ENCODE measurements at places on chromosomes 3 and 15.

DNA sequence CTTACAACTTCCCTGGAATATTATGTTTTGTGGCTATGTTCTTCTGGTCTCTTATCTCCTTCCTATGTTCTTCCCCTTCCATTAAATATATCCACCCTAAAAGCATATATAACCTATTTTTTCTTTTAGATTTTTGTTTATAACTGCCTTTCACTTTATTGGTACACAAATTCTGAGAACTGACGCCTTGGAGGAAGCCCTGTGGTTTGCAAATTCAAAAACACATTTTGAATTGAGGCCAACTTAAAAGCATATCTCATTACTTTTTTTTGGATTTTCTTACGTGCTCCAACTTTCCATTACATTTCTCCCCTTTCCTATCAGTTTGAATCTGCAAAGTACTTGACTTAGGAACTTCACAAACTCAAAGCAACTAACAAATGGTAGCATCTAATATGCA lies 15.3 kb upstream of the COLQ start:
- no peak for DNase-seq

DNA sequence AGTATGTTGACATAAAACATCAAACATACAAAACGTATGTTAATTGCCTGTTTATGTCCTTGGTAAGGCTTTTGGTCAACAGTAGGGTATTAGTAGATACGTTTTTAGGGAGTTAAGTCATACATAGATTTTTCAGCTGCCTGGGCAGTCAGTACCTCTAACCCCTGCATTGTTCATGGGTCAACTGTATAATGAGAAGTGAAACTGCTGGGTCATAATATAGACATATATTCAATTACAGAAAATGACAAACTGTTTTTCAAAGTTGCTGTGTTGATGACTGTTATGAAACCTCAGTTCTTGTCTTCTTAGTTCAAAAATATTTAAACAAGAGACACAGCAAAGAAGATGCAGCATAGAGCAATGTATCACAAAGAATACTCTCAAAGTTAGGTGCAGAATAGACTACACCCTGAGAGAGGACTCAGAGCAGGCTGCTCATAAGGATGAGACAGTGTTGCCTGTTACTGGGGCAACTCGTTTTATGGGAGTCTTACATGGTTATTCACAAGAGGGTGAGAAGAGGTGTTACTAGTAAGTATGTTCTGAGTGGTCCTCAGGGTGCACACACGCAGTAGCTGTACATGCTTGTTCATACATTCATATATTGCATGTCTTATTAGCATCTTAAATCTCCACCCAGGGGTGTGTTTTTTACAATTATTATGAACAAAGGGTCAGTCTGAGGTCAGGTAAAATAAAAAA lies 53.1 kb upstream of the ADAMTS17 start:
- DNase-seq: no peak

- DNase-seq: peak; percentile 24
Measured at GRCh38 chr15:74653426-74654102, 37.9 kb downstream of the CLK3 start.

DNA sequence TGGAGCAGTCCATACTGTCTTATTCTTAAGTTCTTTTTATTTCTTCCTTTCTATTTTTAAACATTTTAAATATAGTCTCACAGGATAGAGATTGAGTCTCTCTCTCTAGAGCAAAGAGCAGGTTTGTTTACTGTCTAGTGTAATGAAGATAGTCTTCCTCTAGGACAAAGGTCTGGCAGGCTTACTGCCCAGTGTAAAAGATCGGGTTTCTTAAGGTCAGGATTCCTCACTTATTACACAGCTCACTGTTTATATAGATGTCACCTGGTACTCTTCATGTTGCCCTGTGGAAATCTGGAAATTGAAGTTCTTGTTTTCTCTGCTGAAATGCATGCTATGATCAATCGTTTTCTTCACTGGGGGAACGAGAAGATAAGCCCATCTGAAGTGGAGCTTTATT lies 76.0 kb downstream of the ZBBX start:
- DNase-seq: no peak

DNA sequence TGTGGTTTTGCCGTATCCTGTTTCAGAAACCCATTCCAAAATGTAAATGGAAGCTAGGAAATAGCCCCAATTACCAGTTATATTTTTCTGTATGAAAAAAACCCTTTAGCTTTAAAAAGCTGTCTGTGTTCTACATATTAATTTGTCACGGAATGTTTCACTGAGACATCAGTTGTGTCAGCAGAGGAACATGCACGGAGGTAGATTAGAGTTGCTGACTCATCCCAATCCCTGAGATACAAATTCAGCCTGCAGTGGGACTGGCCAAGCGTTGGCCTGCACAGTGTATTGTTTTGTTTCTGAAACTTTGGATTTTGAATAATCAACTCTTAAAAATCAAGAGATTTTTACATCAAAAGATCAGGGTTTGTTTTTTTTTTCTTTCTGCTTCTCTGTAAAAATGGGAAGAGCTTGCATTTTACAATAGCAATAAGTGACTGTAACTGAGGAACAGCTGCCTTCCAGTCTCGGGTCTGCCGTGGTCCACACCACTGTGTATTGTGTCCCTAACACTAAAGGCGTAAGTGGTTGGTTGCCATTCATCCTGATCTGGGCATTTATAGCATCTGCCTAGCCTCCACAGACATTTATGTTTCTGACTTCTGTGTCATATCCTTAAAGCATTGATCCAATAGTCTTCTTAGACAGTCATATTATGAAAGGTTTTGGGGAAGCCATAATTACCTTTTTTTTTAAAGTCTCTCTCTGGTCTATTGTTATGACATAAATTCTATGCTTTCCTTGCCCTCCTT lies 218.1 kb downstream of the ADAMTSL3 start:
- DNase-seq: no peak

- no peak for DNase-seq
Measured at GRCh38 chr3:94373456-94373855, 310.6 kb downstream of the NSUN3 start.

DNA sequence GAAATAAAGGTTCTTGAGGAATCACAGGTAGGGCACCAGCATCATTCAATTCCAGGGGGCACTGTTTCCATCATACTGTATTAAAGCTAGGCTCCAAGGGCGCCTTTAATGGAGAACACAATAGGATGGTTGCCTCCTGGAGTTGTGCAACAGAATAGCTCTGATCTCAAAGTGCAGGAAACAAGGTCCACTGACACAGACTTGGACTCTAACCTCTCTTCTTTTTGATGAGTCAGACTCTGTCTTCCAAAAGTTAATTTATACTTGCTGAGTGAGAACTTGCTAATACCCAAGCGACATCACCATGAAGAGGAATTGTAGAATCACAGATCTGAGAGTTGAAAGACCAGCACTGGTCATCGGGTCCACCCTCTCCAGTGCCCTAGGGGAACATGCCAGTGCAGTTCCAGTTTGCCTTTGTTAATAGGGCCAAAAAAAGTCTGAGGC lies 94.4 kb upstream of the PHLDB2 start:
- no peak for DNase-seq

DNA sequence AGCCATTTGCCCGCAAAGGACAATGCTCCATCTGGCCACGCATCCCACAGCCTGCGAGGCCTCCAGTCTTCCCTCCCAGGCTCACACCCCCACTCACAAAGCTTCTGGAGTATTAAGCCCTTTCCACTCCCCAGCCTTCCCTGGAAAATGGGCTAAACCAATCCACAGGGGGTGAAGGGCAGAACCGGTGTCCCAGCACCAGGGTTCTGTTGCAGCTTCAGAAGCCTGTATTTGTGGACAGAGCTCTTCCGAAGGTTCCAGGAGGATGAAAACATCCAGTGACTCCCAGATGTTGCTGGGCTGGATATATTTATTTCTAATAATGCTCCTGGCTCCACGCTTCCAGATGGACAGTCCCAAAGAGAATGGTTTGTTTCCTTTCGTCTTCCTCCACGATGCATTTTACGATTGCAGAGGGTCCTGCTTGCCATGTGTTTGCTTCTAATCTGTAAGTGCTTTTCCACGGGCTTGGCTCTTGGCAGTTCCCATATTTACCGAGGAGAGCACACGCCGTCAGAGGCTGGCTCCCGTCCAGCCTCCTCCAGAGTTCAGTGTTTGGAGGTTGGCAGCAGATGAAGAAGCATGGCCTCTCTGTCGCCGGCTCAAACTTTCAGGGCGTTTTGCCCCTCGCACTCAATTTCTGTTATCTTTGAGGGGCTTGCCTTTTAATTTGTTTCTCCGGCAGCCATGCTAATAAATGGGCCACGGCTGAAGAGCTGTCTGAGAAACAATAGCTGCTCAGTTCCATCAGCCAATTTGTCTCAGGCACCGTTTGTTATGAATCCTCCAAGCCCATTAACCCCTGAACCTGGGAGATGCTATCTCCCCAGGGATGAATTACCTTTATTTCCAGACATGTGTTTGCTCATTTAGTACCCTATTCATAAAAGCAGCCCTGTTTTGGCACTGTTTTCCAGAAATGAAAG lies 367.9 kb upstream of the PROK2 start:
- DNase-seq: no peak

GRCh38 chr15:99249270-99249841 lies at the start of gene TTC23:
TTC23 (minus strand) TSS chr15:99249581; CDS start chr15:99228712, 20,869 bp downstream.
- peak; percentile 29 for DNase-seq

DNA sequence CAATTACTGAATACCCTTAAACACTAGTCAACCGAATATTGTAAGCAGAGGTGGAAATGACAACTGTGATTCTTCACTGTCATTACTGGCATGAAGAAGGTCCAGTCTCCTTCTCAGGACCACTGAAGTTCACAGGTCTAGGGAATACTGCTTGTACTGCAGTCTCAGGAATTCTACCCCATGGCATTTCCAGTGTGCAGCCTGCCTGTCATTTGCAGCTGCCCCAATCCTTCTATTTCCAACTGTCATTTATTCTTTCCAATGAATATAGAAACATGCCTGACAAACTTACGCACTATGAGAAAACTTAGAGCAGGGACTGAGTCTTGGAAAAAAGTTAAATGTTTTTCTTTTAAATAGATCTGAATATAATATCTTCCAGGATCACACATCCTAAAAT lies 308.0 kb upstream of the THBS1 start:
- DNase-seq: no peak

GRCh38 chr15:67303490-67304363 lies 49.1 kb downstream of the IQCH start:
- peak; percentile 5 for DNase-seq

DNA sequence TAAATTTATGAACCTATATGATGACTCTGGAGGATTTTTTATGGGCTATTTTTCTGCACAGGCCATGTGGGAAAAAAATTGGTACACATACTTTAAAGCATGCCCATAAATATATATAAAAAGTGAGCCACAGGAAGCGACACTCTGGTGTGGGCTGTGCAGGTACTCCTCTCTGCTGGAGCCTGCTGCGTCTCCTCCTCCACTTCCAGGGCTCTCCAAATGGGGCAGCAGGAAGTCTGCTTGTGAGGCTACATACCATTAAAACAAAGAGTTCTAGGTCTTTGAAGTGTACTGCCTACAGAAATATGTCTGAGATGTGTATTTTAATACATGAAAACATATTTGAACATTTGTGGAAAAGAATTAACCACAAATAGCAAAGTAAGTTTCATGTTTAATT lies 135.1 kb downstream of the CTNNB1 start:
- no peak for DNase-seq

GRCh38 chr3:112822064-112823055 lies 24.3 kb downstream of the CD200R1L start:
- DNase-seq: no peak

Measured in epithelial cell of prostate (primary cell).